Renal cortical epithelial cell (primary cell): ENCODE measurements at places on chromosomes 13 and 19. TPM values are rescaled to one million over a fixed set of nuclear protein-coding genes. Genes with fewer than 3 reads are reported as not detected.

The BCL2L12 gene
- 1.9 and 5.9 TPM in 2 replicates for total RNA-seq

The SGCG gene
- total RNA-seq: 0.10 TPM in 1 of 2 replicates, not detected in the other

The MEF2B gene
- 0.20 TPM in 1 of 2 replicates, not detected in the other for total RNA-seq

The PSG2 gene
- total RNA-seq: not detected in 2 replicates

The ACP7 gene
- total RNA-seq: not detected in 2 replicates

The GRIN2D gene
- 0.17 and 0.25 TPM in 2 replicates for total RNA-seq

The SIX5 gene
- 6.3 and 12.9 TPM in 2 replicates for total RNA-seq

The WDFY2 gene
- 3.1 and 9.1 TPM in 2 replicates for total RNA-seq

The METTL21C gene
- not detected in 2 replicates for total RNA-seq

The PROZ gene
- not detected in 2 replicates for total RNA-seq

The ZNF613 gene
- total RNA-seq: 5.2 and 12.0 TPM in 2 replicates
